ENCODE measurements at places on chromosomes 11 and 22. TPM values are rescaled to one million over a fixed set of nuclear protein-coding genes. Genes with fewer than 3 reads are reported as not detected.
A peak's percentile ranks its signal among the peaks of the same experiment; 100 is the strongest.

DNA sequence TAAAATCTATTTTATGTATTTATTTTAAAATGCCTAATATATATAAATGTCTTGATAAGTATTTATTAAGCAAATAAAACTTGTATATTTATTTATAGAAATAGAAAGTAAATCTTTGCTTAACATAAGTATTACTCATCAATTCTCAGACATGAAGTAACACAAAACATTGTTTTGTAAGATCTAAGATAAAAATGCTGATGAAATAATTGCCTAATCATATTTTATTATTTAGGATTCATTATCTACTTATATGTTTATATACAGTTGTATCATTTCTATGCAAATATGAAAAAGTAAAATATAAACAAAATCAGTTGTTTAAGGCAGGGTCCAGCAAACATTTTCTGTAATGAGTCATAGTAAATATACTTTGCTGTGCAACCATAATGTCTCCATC lies 507.8 kb upstream of the CNTN5 start:
- DNase-seq = no peak

DNA sequence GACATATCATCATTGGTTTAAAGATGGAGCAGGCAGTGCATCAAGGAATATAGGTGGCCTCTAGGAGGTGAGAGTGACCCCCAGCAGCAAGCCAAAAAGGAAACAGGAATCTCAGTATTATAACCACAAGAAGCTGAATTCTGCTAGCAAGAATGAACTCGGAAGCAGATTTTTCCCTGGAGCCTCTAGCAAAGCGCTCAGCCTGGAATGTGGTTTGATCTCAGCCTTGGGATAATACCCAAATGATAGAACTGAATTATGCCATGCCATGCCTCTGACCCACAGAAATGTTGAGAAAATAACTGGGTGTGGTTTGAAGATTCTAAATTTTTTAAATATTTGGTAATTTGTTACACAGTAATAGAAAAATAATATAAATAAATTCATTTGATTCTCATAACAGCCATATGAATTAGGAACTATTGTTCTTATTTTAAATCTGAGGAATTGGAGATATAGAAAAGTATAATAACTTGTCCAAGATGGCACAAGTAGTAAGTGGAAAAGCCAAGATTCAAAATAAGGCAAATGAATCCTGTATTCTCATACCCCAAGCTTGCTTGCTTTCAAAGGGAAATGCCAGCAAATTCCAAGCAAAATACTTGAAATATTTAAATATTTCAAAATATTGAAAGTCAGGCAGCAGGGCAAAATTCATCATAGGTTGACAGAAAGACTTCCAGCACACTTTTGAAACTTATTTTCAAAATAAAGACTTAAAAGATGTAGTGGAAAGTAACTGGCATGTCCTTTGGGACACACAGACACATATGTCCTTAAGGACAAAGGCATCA lies 567.4 kb downstream of the KCNA4 start:
- peak; percentile 18 for DNase-seq

DNA sequence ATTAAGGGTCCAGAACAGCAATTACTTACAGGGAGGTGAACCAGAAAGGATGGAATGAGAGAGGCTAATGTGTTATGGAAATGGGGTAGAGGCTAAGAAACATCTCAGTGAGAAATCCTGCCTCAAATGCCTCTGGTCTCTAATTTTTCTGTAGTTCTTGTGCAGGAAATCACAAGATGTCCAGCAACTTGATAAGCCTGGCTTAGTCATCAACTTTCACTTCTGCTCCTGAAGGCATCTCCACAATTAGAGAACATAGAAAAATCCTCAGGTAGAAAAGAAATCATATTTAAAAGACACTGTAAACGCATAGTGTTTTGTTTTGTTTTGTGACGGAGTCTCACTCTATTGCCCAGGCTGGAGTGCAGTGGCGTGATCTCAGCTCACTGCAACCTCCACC lies 18.7 kb downstream of the MRGPRX4 start:
- DNase-seq = no peak

DNA sequence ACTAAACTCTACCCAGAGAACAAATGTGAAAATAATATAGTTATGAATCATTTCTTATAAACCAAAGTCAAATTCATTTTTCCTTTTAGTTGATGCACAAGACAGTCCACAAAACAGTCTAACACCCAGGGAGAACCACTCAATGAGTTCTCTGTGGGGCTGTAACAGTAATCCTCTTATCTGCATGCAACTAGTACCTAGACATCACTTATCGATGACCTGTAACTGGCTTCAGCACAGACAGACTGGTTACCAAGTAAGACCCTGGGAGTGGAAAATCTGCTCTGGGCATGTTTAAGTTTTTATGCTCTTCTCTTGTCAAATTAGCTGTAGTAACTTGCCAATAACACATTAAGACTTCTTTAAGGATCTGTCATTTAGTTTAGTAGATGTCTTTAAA lies 46.6 kb downstream of the PITPNB start:
- no peak for DNase-seq

DNA sequence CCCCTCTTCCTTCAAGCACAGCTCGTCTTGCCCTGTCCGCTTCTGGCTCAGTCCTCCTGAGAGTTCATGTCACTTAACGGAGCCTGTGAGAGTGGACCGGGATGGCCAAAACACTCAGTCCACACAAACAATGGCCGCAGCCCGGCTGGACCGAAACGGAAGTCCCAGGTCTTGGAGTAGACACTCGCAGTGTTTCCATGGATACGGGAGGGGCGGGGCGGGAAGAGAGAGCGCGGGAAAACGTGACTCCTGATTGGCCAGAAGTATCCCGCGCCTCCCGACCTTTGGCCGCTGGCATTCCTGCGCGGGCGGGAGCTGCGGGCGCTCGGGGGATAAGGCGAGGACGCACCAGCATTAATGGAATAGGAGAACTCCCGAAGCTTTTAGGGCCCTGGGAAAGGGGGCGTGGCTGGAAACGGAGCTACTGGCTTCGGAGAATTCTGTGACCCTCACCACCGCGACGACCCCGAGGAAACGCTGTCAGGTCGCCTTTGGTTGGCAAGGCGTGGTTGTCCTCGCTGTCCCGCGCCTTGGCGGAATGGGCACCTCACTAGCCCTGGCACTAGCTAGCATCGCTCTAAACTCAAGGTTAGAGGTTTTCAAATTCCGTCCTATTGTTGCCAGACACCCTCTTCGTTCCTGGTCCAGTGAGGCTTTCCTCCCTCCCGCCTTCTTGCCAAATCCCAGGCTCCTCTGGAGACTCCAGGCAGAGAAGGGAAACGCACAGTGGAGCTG lies at the start of the genes NLRP14 and ZNF214:
Gene NLRP14 (plus strand): TSS at position 297 of the 735 bp plus-strand sequence. CDS start 18,108 bp downstream, outside the sequence.
Gene ZNF214 (minus strand): TSS at position 164 of the 735 bp plus-strand sequence. CDS start 17,511 bp downstream, outside the sequence.
- DNase-seq = peak; percentile 85

- peak; percentile 27 for DNase-seq
These were observed 4.9 kb downstream of the TMEM109 start for GRCh38 chr11:60918939-60919265.

DNA sequence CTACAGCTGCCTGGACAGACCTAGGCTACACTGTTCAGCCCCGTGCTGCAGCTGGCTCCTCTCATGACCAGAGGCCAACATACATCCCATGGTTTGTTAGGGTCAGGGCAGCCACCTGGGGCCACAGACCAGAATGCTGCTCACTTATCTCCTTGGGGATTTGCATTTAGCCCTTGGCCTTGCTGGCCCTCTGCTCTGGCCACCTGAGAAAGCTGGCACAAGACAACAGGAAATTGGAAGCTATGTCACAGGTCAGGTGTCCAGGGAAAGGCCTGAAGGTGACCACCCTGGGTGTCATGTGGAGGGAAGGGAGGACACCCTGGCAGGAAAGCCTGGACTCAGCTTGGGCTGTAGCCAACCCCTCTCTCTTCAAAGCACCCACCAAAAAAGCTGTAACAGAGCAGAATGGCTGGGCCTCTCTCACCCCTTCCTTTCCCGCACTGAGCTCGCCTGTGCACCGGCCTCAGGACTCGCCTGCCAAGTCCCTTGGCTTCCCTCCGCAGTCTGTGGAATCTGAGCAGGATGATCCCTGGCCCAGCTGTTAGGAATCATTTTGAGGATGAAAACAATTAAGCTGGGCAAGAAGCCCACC lies 86.3 kb downstream of the SNX19 start:
- DNase-seq = peak; percentile 34

DNA sequence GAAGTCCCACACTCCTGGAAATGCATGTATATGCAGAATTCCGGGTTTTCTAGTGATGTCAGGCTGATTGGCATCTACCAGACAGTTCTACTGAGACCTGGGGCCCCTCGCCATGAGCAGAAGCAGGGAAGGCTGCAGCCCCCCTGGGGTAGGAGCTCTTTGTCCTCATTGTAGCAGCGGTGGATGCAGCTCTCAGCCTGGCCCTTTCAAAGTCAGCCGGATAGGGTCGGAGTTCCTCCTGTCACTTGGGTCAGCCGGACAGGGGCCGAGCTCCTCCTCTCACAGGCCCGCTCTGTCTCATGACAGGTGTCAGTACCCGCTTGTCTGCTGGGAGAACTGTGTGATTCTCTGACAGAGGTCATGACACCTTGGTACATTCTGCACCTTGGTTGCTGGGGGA lies 30.0 kb downstream of the MRGPRD start:
- DNase-seq = no peak

DNA sequence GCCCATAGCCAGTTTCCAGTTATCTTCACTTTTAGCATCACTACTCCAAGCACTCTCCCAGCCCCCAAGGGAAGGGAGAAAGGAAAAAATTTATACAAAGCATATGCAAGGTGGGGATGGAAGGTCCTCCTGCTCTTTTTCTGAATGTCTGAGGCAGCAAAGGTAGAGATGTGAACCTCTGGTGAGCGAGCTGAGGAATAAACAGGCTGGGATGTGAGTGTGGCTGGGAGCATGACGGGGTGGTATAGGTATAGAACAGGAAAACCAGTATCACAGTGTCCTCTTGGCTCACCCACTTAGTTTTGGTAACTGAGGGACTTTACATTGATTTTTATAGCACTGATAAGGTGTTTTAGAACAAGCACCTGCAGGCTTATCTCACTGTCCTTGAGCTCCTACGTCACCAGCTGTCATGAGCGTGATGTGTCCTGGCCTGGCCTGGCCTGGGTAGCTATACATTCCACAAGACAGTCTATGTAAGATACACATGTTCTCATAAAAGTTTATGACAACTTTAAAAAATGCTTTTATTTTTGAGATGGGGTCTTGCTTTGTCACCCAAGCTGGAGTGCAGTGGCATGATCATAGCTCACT lies 10.3 kb upstream of the POLD3 start:
- DNase-seq = no peak

DNA sequence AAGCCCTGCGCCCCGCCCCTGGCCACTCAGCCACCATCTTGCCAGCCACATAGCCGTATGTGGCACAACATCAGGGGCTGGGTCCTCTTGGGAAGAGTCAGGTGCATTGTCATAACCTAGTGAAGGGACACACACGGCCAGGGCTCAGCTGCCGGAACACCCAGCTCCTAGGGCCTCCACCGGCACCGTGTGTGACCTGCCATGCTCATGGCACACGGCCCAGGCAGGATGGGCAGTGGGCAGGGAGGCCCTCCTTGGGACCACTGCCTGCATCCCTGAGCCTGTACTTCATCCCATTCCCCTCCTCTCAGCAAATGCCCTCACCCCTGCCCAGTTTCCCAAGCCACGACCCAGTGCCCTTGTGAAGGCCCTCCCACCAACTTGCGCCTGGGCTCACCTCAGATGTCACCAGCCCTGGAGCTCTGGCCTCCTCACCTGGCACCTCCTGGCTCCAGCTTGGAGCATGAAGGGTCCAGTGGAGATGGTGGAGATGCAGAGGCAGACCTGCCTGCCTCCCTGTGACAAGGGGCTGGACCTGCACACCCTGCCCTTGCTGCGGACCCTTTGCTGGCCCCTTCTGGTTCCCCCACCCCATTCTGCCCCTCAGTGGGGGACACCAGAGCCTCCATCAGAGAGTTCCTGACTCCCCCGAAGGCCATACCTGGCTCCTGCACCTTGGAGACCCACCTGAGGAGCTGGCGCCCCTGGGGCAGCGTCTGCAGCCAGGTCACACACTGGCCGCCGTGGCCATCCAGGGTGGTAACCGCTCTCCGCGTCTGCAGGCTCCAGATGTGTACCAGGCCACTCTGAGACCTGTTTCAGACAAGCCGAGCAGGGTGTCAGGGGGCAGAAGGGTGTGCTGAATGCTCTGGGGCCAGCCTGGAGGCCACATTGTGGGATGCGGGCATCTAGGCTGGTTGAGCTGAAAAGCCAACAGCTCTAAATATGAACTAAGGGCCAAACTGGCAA lies 34.5 kb downstream of the GNB1L start:
- no peak for DNase-seq

DNA sequence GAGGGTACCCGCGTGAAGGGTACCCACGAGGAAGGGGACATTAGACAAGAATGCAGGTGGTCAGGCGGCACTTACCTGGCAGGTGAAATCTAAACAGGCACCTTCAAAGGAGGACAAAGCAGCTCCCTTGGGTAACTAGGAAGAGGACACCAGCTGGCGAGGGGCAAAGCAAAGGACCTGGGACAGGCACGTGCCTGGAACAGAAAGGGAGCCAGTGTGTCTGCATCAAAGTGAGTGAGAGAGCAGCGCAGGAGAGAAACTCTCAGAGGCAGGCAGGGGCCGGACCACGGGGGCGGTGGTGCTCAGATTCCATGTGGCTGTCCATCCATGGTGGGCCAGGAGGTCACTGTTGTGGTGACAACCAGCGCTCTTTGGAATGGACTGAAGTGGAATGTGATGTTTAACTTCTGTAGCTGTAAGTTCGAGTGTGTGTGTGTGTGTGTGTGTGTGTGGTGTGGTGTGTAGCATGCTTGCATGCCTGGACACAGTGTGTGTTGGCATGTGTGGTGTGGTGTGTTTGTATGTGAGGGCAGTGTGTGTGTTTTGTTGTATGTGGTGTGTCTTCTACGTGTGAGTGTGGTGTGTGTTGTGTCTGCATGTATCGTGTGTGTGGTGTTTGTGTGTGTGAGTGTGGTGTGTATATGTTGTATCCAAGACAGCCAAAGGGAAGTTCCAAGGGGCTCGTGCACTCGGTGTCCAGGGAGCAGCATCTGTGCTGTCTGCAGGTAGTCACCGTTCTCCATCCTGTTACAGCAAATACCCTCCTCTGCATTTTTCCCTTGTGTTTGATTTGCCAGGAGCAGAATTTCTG lies 86.4 kb downstream of the CDKN1C start:
- DNase-seq = peak; percentile 23

TTLL12 gene
- total RNA-seq = 21.4 TPM

CTSC gene
- 195 TPM for total RNA-seq

SLC25A1 gene
- 97.9 TPM for total RNA-seq

LINC01488 gene
- total RNA-seq = not detected

VPREB1 gene
- not detected for total RNA-seq

ACER3 gene
- total RNA-seq = 14.9 TPM

RIN1 gene
- total RNA-seq = 8.5 TPM

SLC22A6 gene
- not detected for total RNA-seq

OR8D4 gene
- total RNA-seq = not detected

ZDHHC13 gene
- 9.2 TPM for total RNA-seq
